GM12878 (cell line): ENCODE measurements at places on chromosomes 11 and 22. TPM values are rescaled to one million over a fixed set of nuclear protein-coding genes. Genes with fewer than 3 reads are reported as not detected.

GRCh38 chr11:57938351-57938750 is 85.3 kb upstream of the OR9Q1 start:
- no peak overlapping the region for H3K27ac ChIP-seq
- DNase-seq, result no peak
- no peak overlapping the region for H3K4me3 ChIP-seq
- H3K36me3 ChIP-seq, result no peaks in the 10 kb centered on the region
- peaks cover 2% of the 10 kb centered on the region; the same call in 1 of the 2 replicates for H3K27me3 ChIP-seq
- no peaks in the 10 kb centered on the region for H3K4me1 ChIP-seq

DNA sequence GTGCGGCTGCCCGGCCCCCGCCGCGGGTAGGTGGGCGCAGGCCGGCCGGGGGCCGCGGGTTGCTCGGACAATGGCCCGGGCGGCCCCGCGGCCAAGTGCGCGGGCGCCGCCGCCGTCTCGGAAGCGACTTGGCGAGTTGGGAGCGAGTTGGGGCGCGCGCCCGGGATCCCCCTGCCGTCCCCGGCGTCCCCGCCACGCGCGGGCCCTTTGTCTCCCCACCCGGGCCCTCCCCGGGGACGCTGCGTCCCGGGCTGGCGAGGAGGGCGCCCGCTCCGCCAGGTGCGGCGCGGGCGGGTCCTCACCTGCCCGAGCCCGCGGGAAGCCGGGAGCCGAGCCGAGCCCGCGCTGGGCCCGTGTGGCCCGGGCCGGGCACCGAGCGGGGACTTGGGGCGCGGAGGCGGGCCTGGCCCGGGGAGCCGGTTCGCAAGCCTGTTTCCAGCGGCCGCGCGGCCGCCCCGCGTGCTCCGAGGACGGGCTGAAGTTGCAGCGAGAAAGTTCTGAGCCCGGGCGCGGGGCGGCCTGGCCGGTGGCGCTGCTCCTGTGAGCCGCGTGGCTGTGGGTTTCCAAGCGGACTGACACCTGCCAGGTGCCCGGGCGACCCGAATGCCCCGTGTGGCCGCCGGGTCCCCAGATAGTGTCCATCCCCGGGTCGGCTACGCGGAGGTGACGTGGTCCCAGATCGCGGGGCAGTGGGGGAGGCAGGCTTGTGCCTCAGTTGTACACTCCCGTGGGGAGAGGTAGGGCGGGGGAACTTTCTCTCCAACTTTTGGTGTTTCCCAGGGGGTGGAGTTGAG is 586 bp downstream of the LRP5 start:
- DNase-seq, result no peak
- H3K4me3 ChIP-seq, result peak overlapping the region; percentile 92
- no peaks in the 10 kb centered on the region for H3K27me3 ChIP-seq
- peak overlapping the region; percentile 36 for H3K27ac ChIP-seq
- peaks cover 6% of the 10 kb centered on the region for H3K4me1 ChIP-seq

- H3K4me3 ChIP-seq, result no peak overlapping the region
- H3K36me3 ChIP-seq, result no peaks in the 10 kb centered on the region
- no peak overlapping the region for H3K27ac ChIP-seq
- no peak for DNase-seq
- peaks cover 7% of the 10 kb centered on the region for H3K4me1 ChIP-seq
- H3K27me3 ChIP-seq, result no peaks in the 10 kb centered on the region
These were observed 92.7 kb upstream of the TBCEL start for GRCh38 chr11:120931057-120931779.

DNA sequence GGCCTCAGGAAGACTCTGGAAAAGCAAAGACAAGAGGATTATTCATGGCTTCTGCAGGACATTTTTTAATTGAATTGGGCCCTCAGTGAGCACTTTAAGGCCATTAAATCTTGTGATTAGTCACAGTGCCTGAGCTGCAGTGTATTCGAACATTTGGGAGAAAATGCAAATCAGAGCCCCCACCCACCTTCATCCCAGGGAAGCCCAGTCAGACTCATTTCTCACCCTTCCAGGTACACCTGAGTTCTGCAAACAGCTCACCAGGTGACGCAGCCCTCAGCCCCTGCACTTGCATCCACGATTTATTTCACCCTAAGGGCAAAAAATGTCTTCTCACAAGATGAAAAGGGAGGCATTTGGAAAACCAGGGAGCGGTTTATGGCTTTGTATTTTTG is 128.7 kb downstream of the MPPED1 start:
- no peak overlapping the region for H3K27ac ChIP-seq
- peaks cover 2% of the 10 kb centered on the region for H3K27me3 ChIP-seq
- no peaks in the 10 kb centered on the region for H3K4me1 ChIP-seq

GRCh38 chr11:129278586-129279319 is 86.6 kb upstream of the ARHGAP32 start:
- no peak for DNase-seq
- H3K36me3 ChIP-seq, result no peaks in the 10 kb centered on the region
- H3K4me1 ChIP-seq, result no peaks in the 10 kb centered on the region

- H3K4me1 ChIP-seq, result peaks cover 12% of the 10 kb centered on the region
- no peaks in the 10 kb centered on the region for H3K27me3 ChIP-seq
- no peak overlapping the region for H3K4me3 ChIP-seq
- no peak overlapping the region for H3K27ac ChIP-seq
These were observed 9.4 kb downstream of the C11orf91 start for GRCh38 chr11:33691066-33691864.

GRCh38 chr11:69999721-70000120 is 78.4 kb upstream of the ANO1 start:
- H3K36me3 ChIP-seq, result no peaks in the 10 kb centered on the region
- no peak for DNase-seq
- no peak overlapping the region for H3K4me3 ChIP-seq

DNA sequence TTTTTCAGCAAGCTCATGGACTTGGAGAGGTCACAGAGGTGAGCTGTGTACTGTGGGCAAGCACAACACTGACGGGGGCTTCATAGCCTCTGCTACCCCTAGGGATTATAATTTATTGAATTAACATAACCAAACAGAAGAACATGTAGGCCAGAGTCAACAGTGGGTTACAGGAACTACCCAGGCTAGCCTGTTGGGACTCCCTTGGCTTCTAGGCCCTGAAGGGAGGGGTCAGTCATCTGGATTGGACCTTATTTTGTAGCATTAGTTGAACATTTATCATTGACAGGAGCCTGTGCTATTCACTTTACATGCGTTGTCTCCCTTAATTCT is 56.9 kb downstream of the KREMEN1 start:
- H3K4me1 ChIP-seq, result no peaks in the 10 kb centered on the region
- no peaks in the 10 kb centered on the region for H3K36me3 ChIP-seq
- no peak overlapping the region for H3K27ac ChIP-seq
- no peaks in the 10 kb centered on the region for H3K27me3 ChIP-seq

GRCh38 chr22:37623075-37624016 is 14.7 kb downstream of the GGA1 start:
- no peaks in the 10 kb centered on the region for H3K27me3 ChIP-seq
- no peak overlapping the region for H3K4me3 ChIP-seq
- H3K4me1 ChIP-seq, result peaks cover 29% of the 10 kb centered on the region
- no peak overlapping the region for H3K27ac ChIP-seq

DNA sequence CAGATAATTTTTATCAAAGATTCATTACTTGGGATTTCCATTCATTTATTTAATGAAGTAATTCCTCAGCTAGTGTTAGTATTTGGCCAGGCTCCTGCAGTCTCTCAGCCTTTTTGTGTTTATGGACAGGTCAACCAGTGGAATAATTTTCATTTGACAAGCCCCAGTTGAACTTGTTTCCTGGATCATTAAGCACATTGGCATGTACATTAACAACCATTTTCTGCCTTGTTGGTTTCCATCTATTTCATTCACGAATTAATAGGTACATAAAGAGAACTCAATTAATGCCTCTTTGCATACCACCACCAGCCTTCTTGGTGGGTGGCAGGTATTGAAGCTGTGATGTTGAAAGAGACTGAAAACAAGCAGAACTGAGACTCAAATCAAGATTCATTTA is 745.2 kb downstream of the KCNA4 start:
- H3K4me1 ChIP-seq, result no peaks in the 10 kb centered on the region
- no peak overlapping the region for H3K4me3 ChIP-seq
- H3K36me3 ChIP-seq, result no peaks in the 10 kb centered on the region
- H3K27me3 ChIP-seq, result no peaks in the 10 kb centered on the region
- DNase-seq, result no peak

GRCh38 chr11:4672470-4672869 is 25.2 kb downstream of the OR51E2 start:
- no peak overlapping the region for H3K4me3 ChIP-seq
- no peaks in the 10 kb centered on the region for H3K27me3 ChIP-seq
- H3K27ac ChIP-seq, result no peak overlapping the region
- no peaks in the 10 kb centered on the region for H3K4me1 ChIP-seq

- peaks cover 7% of the 10 kb centered on the region for H3K4me1 ChIP-seq
- DNase-seq, result no peak
- H3K36me3 ChIP-seq, result no peaks in the 10 kb centered on the region
- no peak overlapping the region for H3K4me3 ChIP-seq
- no peak overlapping the region for H3K27ac ChIP-seq
- H3K27me3 ChIP-seq, result no peaks in the 10 kb centered on the region
These were observed 81.5 kb upstream of the CLDN5 start for GRCh38 chr22:19605508-19606331.

GRCh38 chr22:23285734-23286133 is 105.4 kb downstream of the BCR start:
- no peak overlapping the region for H3K4me3 ChIP-seq
- peaks cover 7% of the 10 kb centered on the region; the same call in 1 of the 2 replicates for H3K36me3 ChIP-seq
- no peak for DNase-seq
- no peak overlapping the region for H3K27ac ChIP-seq
- H3K4me1 ChIP-seq, result peaks cover 9% of the 10 kb centered on the region

- no peak for DNase-seq
- H3K36me3 ChIP-seq, result no peaks in the 10 kb centered on the region
- no peaks in the 10 kb centered on the region for H3K4me1 ChIP-seq
- H3K4me3 ChIP-seq, result no peak overlapping the region
- no peak overlapping the region for H3K27ac ChIP-seq
These were observed 8.7 kb downstream of the GLB1L2 start for GRCh38 chr11:134340354-134340964.

DNA sequence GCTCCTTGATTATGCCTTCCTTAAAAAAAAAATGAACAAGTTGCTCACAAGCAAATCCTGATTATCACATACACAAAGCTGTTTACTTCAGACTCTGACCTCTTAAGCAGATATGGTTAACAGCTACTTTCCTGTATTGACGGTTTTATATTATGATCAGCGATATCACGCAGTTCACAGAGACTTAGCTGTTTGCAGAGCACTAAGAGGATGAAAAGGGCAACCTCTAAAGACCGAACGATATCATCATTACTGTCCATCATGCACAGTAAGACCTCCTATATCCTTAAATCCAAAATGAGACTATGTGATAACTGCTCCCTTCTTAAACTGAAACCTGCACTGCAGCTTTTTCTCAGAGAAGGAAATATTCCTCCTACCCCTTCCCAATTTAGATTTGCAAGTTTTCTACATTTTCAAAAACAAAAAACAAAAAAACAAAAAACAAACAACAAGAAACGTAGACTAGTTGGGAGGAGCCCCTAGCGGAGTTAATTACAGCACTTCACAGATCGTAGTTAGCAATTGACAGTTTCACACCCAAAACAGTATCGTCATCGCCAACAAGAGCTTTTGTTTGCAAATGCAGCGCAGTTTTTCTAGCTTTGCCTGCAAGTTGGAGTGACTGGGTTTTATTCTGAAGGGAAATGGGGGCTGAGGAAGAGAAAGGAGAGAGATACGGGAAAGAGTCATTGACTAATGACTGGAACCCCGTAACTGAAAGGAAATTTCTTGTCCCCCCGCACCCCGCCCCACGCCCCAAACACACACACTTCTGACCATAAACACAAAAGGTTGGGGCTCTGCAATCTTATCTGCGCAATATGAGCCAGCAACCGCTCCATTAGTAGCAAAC is 1.2 kb downstream of the DDX6 start:
- H3K27me3 ChIP-seq, result no peaks in the 10 kb centered on the region
- peak; percentile 19 for DNase-seq
- peak overlapping the region; percentile 81 for H3K4me3 ChIP-seq
- no peaks in the 10 kb centered on the region for H3K36me3 ChIP-seq

DNA sequence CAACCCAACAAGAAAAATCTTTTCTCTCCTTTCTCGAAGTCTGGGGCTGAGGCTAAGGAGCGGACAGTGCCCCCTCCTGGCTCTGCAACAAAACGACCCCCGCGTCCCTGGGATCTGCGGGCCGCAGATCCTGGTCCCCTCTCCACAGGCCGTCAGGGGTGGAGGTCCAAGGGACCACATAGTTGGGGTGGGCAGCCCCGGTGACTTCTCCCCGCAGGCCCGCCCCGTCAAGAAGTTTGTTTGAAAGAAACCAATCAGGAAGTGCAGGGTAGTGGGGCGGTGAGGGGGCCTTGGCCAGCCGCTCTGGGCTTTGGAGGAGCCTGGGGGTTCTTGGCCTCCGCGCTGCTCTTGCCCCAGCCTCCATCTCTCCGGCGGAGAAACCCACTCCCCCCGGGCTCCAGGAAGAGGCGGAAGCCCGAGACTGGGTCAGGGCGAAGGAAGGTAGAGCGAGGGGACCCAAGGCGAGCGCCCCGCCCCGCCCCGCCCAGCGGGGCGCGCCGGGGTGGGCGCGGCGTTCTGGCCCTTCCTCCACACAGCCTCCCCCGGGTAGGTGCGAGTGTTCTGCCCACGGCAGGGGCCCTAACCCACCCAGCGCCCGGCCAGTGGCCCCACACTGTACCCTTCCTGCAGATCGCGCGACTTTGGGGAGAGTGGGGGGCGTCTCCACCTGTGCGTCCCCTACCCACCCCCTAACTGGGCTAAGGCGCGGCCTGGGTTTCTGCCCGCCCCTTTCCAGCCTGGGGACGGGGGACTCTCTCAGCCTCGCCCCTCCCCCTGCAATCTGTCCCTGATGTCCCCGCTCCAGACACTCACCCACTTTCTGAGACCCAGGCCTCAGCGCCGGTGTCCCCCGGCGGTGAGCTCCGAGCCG is 1.3 kb downstream of the TP53I11 start:
- peak overlapping the region; percentile 36; the same call in 1 of the 2 replicates for H3K4me3 ChIP-seq
- no peaks in the 10 kb centered on the region for H3K36me3 ChIP-seq
- no peak overlapping the region for H3K27ac ChIP-seq
- H3K4me1 ChIP-seq, result no peaks in the 10 kb centered on the region

DNA sequence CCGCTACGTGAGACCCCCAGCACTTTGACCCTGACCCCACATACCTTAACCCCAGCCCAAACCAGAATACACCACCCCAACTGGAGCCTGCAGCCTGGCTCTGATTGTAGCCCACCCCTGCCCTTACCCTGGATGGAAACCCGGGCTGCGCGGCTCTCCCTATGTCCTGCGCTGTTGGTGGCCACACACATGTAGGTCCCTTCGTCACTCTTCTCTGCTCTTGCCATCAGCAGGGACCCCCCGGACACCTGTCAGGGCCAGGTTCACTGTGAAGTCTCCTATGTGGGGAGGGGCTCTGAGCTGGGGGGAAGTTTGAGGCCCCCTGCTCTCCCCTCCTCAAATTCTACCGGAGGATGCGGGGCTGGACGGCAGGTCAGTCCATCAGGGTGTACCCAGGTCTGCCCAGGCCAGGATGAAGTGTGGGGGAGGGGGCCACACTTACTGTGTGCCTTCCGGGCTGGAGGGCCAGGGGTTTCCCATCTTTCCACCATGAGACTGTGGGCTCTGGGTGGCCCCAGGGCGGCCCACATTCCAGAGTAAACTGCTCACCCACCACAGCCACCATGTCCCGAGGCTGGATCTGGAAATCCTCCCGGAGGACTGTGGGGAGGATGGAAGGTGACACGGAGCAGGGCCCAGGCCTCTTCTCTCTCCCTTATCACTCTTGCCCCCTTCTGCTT is 1.5 kb downstream of the ROBO4 start:
- no peak overlapping the region for H3K4me3 ChIP-seq
- H3K27me3 ChIP-seq, result peaks cover 3% of the 10 kb centered on the region; the same call in 1 of the 2 replicates
- H3K4me1 ChIP-seq, result no peaks in the 10 kb centered on the region
- DNase-seq, result no peak
- no peak overlapping the region for H3K27ac ChIP-seq
- H3K36me3 ChIP-seq, result no peaks in the 10 kb centered on the region

RFPL3 gene
- polyA plus RNA-seq, result not detected in 2 replicates

SYCE3 gene
- polyA plus RNA-seq, result 0.43 TPM in 1 of 2 replicates, not detected in the other

DNAJB7 gene
- 0.38 and 0.70 TPM in 2 replicates for polyA plus RNA-seq

LDHAL6A gene
- polyA plus RNA-seq, result 0.11 TPM in 1 of 2 replicates, not detected in the other

NDUFS8 gene
- polyA plus RNA-seq, result 294 and 300 TPM in 2 replicates

PI4KA gene
- polyA plus RNA-seq, result 21.5 and 49.2 TPM in 2 replicates

DGCR6 gene
- 0.20 and 0.54 TPM in 2 replicates for polyA plus RNA-seq
